Activated T-cell treated with anti-CD3 and anti-CD28 coated beads, Interleukin-2, amount 50 U/mL, for 1 hour (primary cell): ENCODE measurements at places on chromosomes 11 and 22.
A peak's percentile ranks its signal among the peaks of the same experiment; 100 is the strongest.

- DNase-seq, result no peak
Measured at GRCh38 chr22:27919942-27920755, 1.1 kb upstream of the PITPNB start.

GRCh38 chr11:61699737-61700160 lies 19.6 kb downstream of the DAGLA start:
- DNase-seq, result no peak

DNA sequence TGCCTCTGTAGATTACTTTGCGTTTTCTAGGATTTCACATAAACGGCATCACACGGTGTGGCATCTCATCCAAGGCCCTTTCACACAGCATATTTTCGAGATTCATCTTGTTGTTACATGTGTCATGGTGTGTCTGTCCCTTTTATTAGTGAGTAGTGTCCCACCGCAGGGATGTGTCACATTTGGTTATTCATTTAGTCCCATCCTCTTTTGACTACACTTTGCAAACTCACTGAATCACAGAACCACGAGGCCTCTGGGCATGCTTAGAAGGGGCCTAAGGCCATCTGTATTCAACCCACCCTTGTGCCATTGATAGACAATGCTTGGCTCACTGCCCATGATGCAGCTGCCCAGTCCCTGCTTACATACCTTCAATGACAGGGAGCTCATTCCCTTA lies 4.2 kb upstream of the RAC2 start:
- no peak for DNase-seq

- no peak for DNase-seq
Measured at GRCh38 chr11:17551347-17552040, 4.4 kb downstream of the OTOG start.

- no peak for DNase-seq
Measured at GRCh38 chr11:131584785-131585592, 214.6 kb downstream of the NTM start.

- no peak for DNase-seq
Measured at GRCh38 chr11:130940706-130941105, 24.4 kb upstream of the SNX19 start.

- DNase-seq, result no peak
Measured at GRCh38 chr11:25159341-25159740, 662.5 kb downstream of the LUZP2 start.

DNA sequence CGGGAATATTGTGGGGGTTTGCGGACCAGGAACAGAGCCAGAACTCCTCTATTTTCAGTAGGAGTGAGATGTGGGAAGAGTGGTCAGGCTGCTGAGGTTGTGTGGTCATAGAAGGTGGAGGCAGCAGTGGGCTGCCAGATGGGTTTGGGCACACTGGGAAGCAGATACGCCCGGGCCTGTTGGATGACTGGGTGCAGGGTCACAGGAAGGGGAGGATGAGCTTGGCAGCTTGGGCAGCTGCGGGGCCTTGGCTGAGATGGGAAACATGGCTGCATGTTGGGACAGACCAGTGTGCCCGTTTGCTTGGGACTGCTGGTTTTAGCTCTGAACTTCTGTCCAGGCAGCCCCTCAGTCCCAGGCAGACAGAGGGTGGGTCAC lies 11.4 kb downstream of the SHANK3 start:
- no peak for DNase-seq

DNA sequence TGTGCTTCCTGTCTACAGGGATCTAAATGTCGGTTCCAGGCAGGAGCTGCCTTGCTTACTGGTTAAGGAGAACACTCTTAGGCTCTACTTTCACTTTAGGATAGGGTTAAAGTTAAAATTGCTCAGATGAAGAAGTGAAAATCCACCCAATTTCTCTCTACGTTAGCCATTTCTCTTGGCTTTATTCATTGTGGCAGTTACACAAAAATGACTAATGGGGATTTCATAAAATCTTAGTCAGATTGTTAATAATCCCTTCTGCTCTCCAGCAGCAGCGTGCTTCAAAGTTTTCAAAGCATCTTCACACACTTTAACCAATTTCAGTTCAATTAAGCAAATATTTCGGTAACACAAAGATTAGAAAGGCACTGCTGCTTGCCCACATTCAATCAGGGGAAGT lies 58.4 kb upstream of the RCN1 start:
- no peak for DNase-seq

- no peak for DNase-seq
Measured at GRCh38 chr22:37331856-37332536, 49.7 kb downstream of the CYTH4 start.

GRCh38 chr22:33851240-33851639 lies 69.0 kb downstream of the LARGE1 start:
- DNase-seq, result no peak

DNA sequence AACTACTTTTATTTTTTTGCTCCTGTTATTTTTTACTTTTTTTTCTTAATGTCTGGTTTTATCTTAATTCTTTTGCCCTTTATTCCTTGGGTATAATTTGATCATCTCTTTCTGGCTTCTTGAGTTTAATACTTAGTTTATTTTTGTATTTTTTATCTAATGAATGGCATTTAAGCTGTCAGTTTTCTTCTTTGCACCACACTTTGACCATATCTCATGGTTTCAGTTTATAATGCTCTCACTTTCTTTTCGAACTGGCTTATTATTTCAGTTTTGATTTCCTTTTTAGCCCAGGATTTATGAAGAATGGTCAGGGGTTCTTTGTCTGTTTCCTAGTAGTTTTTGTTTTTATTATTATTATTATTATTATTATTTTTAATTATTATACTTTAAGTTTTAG lies 48.3 kb downstream of the QSER1 start:
- DNase-seq, result no peak

GRCh38 chr22:32334660-32335365 lies 22.9 kb upstream of the RFPL3 start:
- no peak for DNase-seq

GRCh38 chr11:67055812-67056211 lies 835 bp upstream of the RHOD start:
- DNase-seq, result no peak

DNA sequence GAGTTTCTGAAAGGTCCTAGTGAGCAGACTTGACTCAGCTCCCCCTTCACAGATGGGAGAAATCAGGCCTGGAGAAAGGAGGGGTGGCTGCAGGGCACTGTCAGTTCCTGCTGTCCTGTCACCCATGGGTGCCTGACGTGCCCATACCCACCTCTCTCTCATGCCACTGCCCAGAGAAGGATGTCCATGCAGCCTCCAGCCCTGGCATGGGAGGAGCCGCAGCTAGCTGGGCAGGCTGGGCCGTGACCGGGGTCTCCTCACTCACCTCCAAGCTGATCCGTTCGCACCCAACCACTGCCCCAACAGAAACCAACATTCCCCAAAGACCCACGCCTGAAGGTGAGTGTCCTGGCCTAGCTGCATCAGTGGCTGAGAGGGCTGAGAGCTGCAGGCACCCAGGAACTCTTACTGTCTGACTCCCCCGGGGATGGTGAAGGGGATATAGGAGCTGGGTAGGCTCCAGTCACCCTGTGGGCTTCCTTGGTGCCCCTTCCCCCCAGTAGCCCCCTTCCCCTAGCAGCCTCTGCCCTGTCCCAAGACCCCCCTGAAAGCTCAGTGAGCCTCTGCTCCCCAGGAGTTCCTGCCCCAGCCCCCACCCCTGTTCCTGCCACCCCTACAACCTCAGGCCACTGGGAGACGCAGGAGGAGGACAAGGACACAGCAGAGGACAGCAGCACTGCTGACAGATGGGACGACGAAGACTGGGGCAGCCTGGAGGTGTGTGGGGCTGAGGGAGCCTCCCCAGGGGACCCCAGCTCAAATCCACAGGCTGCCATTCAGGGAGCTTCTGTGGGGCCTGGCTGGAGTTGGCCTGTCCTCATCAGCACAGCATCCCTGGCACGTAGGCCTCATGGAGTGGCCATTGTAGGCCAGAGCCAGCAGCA lies 11.8 kb downstream of the SCYL1 start:
- no peak for DNase-seq

DNA sequence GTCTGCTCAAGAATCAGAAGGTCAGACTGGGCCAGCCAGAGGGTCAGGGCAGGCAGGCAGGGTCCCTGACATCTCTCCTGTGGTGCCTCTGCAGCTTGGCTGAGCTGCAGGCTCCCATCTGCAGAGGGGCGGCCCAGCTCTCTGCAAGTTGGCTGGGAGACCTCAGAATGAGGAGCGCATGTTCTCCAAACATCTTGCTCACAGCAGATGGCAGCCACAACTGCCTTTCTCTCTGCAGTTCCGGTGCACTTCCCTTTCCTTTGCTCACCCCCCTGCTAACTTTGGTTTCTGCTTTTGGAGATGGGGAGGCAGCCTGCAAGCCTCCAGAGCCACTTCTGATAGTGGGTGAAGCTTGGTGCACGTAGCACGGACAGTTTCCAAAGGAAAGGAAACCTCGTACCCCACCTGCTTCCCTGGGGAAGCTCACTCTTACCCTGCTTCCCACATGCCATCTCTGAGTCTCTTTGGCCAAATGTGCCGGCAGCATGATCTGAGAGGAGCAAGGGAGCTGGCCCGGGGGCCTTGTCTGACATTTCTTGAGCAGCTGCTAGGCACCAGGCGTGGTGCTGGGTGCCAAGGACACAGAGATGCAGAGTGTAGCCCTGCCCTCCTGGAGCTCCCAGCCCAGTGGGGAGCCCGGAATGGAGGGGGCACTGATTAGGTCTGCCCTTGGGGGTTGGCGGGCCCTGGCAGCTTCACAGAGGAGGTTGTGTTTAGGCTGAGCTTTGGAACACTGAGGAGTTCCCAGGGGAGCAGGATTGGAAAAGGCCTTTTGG lies 18.2 kb downstream of the DAGLA start:
- no peak for DNase-seq

- DNase-seq, result peak; percentile 84
Measured at GRCh38 chr22:30390974-30391691, 3.9 kb upstream of the RNF215 start.

- no peak for DNase-seq
Measured at GRCh38 chr11:102436561-102436960, 16.0 kb downstream of the TMEM123 start.

GRCh38 chr11:100469835-100470234 lies 217.3 kb upstream of the ARHGAP42 start:
- DNase-seq, result no peak

- no peak for DNase-seq
Measured at GRCh38 chr11:27898166-27898565, 197.9 kb upstream of the BDNF start.

DNA sequence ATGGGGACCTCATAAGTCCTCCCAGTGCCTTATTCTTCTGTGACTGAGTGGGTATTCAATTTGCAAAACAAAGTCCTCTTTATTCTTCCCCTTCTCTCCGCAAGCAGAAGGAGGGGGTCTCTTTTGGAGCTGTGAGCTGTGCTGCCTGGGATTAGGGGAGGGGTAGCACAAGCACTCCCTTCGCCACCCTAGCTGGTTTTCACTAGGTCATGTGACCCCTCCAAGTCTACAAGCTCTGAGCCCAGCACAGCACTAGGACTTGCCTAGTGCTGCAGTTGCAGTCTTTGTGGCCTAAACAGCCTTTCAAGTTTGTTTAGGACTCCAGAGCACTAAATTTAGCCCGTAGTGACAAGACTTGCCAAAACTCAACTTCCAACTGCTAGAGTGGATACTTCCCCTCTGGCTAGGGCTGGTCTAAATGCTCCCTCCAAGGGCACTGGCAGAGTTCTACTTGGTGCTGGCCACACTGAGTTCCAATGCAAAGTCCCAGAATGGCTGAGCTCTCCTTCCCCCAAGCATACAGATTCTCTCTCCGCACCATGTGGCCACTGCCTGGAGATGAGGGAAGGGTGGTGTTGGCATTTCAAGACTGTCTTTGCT lies 25.4 kb downstream of the TAF1D start:
- DNase-seq, result no peak
